MV-4-11 (cell line): ENCODE measurements at places on chromosomes 1 and 21.

GRCh38 chr1:64505232-64505943, 35.5 kb downstream of the CACHD1 start:
- no peak for DNase-seq

DNA sequence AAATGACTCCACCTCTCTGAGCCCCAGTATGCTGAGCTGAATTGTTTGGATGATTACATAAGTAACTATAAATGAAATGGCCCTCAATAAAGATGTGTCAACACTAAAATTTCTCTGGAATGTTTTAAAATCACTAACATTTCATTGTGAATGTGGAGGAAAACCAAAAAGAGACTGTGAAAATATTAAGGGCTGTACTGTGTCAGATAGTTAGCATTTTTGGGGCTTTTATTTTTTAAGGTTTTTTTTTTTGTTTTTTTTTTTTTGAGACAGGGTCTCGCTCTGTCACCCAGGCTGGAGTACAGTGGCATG, 6.3 kb downstream of the MYOC start:
- no peak for DNase-seq

DNA sequence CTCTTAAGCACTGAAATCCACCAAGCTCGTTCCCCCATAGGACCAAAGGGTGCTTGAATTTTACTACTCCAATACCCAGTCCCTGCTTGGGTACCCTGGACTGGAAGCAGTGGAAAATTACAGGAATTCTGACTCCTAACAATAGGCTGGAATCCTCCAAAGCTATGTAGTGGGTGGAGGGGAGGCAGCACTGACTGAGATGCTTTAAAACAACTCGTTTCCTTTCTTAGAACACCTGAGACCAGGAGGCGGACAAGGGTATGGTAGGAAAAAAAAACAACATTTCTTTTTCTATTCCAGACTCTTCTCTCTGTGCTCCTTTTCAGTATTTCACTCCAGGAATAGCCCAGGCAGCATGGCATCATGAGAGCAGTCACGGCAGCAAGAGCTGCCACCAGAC, 2.3 kb downstream of the PEF1 start:
- no peak for DNase-seq

- DNase-seq = no peak
Measured at GRCh38 chr1:57854436-57854835, 430.6 kb upstream of the DAB1 start.

DNA sequence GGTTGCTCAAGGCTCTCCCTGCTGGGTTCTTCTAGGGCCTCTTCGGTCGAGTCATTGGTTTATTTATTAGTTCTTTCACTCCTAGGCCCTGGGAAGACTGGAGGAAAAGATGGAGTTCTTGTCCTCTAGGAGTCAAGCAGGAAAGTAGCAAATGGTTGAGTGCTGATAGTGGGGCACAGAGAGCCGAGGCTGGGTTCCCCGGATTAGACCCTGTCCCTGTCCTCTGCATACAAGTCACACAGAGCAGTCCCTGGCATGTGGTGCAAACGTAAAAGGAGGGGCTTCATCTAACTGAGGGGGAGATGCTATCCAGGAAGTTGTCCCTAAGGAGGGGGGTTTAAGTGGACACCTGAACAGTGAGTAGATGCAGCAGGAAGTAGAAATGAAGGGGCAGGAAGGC, 19.2 kb upstream of the KCNE2 start:
- DNase-seq = no peak

GRCh38 chr1:3005771-3006170, 15.5 kb upstream of the ACTRT2 start:
- DNase-seq = no peak

- no peak for DNase-seq
Measured at GRCh38 chr1:175472464-175472863, 270.9 kb downstream of the TNR start.

DNA sequence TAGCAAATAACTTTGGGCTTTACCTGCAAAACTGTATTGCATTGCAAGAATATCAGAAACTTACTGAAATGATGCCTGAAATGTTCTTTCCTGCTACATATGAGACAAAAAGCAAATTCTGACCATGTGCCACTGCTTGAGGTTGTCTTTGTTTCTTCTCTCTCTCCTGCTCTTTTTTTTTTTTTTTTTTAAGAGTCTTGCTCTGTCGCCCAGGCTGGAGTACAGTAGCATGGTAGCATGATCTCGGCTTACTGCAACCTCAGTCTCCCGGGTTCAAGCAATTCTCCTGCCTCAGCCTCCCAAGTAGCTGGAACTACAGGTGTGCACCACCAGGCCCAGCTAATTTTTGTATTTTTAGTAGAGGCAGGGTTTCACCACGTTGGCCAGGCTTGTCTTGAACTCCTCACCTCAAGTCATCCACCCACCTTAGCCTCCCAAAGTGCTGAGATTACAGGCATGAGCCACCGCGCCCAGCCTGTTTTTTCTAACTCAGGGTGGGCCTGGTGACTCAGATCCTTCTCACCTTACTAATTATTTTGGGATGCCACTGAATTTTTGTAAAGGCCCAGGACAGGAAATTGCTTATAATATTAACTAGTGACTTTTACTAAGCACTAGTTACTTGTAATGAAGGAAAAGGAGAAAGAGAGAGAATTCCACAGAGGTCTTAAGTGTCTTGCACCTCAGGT, 35.9 kb downstream of the DNASE2B start:
- DNase-seq = no peak

DNA sequence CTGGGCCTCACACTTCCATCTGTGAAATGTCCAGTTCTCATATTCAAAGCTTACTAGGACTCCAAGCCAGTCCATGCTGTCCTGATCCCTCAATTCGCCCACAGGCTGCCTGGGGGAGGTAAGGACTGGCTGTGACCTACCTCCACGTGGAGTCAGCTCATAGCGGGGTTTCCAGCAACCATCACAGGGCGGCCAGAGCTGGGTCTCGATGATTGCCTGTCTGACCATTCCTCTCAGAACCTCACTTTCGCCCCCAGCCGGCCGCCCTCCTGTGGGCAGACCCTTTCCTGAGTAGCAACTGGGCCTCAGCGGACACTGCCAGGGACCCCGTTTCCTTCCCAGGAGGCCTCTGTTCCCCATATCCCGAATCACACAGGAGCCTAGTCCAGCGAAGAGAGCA, 3.4 kb upstream of the RUNX3 start:
- DNase-seq = no peak
